ENCODE measurements at places on chromosomes 1 and 21.

- DNase-seq: no peak
Measured at GRCh38 chr1:53545663-53546408, 86.6 kb downstream of the DMRTB1 start.

GRCh38 chr1:226019572-226019971 lies 20.4 kb upstream of the SDE2 start:
- DNase-seq: no peak

GRCh38 chr1:171251042-171251951 lies 3.0 kb downstream of the FMO1 start:
- DNase-seq: no peak

DNA sequence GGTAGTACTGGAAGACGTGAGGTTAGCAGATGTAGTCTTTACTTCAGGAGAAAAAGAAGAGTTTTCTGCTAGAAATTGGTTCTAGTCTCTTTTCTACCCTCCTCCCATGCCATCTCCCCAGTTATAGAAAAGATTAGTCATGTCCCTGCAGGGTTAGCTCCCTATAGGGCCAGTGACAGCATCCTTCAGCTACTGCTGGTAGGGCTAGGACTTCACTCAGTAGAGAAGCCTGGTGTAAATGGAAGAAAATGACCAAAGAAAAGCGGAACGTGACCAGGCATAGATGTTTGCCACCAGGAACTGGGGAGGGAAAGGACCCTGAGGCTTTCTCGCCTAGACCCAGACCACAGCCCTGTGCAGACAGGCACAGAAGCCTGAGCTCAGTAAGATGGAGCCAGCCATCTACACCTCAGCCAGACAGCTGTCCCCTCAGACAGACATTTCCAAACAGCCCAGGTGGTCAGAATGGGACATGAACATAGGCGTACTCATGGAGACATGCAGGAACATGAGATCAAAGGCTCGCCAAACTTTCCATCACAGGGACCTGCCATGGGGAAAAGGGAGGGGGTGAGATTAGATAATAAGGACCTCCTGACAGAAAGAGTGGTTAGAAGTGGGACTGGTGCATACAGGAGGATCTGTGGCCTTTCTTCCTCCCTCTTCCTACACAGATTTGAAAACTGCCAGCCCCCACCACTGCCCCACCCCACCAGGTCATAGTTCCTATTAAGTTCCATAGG lies 23.5 kb upstream of the SLAMF9 start:
- no peak for DNase-seq

GRCh38 chr1:20321573-20321972 lies 30.9 kb downstream of the VWA5B1 start:
- no peak for DNase-seq
